ENCODE measurements at places on chromosomes 2 and 18. TPM values are rescaled to one million over a fixed set of nuclear protein-coding genes. Genes with fewer than 3 reads are reported as not detected.

The ABCB11 gene
- total RNA-seq = not detected

The TWSG1 gene
- total RNA-seq = 205 TPM

The CYP1B1 gene
- total RNA-seq = 0.78 TPM

The LYG1 gene
- total RNA-seq = 0.14 TPM

The CAMKMT gene
- total RNA-seq = 8.6 TPM

The CPLX4 gene
- total RNA-seq = not detected

The KCNG3 gene
- total RNA-seq = not detected

Measured in smooth muscle cell of the umbilical artery (primary cell).